Neural progenitor cell (in vitro differentiated cells): ENCODE measurements at places on chromosomes 3 and 15.

DNA sequence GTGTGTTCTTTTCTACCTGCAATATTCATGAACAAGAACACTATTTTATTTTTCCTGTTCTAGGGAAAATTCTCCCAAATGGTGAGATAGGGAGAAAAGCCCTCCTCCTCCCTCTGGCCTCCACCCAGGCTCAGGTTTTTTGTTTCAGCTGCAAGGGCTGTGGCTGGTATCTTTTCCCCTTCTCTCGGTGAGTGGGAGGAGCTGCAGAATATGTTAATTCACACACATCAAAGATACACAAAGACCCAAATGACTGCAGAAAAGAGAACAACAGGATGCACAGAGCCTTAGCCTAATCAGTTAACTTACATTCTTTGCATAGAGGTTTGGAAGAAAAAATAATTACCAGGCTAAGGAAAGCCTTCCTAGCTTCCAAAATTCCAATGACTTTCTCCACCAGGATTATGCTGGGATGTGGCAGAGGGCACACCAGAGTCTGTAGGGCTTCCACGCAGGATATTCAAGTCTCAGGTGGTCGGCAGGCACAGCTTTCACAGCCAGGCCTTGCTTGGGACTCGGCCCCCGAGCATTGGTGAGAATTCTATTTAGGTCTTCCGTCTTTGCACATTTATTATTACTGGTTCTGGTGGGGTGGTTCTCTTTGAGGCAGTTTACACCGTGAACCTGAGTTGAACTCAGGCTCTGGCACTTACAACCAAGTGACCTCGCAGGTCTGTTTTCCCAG lies 64.9 kb downstream of the ABHD5 start:
- DNase-seq = no peak

DNA sequence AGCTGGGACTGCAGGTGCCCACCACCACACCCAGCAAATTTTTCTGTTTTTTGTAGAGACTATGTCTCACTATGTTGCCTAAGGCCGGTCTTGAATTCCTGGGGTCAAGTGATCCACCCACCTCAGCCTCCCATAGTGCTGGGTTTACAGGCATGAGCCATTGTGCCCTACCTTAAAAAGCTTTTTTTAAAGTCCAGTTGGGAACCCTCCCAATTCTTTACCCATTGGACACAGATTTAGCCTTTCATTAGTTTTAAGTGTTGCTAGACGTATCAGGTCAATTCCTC lies 1.7 kb upstream of the DENND4A start:
- DNase-seq = no peak

DNA sequence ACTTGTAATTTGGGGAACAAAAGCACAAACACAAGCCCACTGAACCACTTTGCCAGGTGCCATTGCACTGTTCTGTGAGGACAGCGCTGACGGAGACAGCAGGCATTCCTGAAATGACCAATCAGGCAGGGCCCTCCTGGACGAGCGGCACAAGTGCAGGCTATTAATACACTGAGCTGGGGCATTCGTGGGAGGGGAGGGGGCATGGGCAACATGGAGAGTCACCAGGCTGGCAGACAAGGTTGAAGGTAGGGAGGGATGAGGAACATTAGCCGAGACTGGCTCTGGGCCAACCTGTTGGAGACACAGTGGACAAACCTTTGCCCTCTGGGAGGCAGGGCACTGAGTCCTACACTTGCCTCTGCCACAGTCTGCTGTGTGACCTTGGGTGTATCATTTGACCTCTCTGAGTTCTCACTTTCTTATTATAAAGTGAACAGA lies 45.6 kb downstream of the NOX5 start:
- peak; percentile 40 for DNase-seq

DNA sequence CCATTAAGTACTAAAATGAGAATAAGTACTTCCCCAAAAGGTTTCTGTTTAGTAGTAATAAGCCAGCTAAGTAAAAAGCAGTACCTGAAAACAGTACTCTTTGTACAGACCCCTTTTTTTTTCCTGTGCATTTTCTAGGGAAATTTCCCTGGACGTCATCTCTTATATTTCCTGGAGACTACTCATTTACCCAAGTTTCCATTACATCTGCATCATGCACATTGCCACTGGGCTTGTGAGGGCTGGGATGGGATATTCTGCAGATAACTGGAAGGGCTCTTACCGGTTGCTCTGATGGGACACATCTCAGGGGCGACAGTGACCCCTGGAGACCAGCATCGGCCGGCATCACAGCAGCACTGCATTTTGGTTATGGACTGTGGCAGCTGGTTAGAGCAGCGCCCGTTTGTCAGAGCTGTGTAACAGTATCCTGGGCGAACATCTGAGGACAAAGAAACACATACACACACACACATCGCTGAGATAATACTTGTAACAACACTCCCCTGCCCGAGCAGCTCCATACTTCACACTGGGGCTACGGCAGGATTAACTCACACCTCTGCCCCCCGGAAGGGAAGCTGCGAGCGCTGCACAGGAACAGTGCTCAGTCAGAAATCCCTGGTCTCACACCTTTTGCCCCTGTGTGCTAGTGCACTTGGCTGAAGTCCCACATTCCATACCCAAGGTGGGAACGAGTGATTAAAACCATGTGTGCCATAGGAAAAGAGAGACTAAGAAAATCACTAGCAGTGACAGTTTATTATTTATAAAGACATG lies 124.9 kb downstream of the FBN1 start:
- peak; percentile 17 for DNase-seq

- no peak for DNase-seq
Measured at GRCh38 chr3:114005481-114005880, 50.8 kb downstream of the CCDC191 start.

GRCh38 chr15:32959077-32959476 lies 235.4 kb downstream of the FMN1 start:
- DNase-seq = no peak

DNA sequence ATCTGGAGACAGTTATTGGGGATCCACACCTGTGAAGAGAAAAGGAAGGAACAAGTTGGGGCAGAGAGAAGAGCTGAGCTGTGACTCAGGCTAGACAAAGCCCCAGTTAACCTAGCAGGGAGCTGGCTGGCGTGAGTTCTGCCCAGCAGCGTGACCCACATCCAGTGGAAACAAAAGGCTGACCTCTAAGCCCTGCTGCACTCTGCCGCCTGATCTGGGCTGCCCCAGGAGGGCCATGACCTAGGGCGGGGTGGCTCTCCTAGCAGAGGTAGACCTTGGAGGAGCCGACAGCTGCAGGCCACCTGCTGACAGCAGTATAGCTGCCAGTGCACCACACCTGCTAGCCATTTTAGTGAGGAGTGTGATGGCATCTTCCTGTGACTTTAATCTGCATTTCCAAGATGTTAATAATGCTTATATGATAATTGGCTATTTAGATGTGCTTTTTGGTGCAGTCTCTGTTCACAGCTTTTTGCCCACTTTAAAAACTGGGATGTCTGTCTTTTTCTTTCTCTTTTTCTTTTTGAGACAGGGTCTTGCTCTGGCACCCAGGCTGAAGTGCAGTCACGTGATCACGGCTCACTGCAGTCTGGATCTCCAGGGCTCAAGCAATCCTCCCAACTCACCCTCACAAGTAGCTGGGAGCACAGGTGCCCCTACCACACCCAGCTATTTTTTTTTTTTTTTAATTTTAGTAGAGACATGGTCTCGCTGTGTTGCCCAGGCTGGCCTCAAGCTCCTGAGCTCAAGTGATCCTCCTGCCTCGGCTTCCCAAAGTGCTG lies 78.1 kb downstream of the LSM3 start:
- DNase-seq = peak; percentile 58

GRCh38 chr15:57655053-57655452 lies 51.5 kb upstream of the POLR2M start:
- DNase-seq = no peak

- no peak for DNase-seq
Measured at GRCh38 chr15:77029166-77030047, 34.5 kb downstream of the PSTPIP1 start.

DNA sequence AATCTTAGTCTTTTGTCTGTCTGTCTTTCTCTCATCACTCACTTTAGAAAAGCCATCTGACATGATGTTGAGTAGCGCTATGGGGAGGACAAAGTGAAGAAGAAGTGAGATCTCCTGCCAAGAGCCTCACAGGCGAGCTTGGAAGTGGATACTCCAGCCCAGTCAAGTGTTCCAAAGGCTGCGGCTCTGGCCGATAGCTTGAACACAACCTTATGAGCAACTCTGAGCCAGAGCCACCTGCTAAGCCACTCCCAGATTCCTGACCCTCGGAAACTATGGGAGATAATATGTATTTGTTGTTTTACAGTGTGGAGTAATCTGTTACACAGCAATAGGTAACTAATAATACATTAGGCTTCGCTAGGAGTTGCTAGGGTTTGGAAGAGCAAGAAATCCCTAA lies 76.2 kb downstream of the MB21D2 start:
- no peak for DNase-seq

- no peak for DNase-seq
Measured at GRCh38 chr3:114675104-114675503, 381.3 kb downstream of the TIGIT start.

- DNase-seq = no peak
Measured at GRCh38 chr15:44541282-44541958, 4.5 kb downstream of the EIF3J start.

DNA sequence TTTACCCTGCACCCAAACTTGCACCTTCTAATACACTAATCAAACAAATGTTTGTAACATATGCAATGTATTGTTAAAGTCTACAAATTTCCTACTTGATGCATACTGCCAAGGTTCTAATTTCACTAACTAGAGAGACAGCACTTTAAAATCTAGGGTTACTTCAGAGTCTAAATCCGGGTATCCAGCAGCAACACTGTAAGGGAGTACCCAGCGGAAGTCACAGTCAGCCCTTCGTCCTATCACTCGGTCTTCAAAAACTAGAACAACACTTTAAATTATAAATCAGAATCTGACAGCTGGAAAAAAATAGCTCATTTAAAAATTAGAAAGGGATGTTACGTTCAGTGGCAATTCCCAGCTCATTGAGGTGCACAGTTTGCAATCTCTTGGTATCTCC lies 8.3 kb downstream of the TNIK start:
- DNase-seq = no peak

DNA sequence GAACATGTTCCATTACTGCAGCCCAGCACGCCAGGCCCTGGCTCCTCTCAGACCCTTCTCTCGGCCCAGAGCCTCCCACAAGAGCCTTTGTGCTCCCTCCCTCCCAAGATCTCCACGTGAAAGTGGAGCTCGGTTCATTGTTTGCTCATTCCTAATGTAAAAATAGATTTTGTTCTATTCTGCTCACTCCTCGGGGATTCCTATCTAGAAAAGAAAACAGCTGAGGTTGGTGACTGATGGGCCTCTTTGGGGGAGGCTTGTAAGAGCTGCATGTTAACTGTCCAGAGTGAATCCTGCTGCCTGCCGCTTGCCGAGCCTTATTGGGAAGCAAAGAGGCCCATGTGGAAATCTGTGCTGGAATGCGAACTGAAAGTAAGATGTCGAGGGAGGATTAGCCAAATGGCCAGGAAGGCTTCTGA lies 267.1 kb downstream of the LRTM1 start:
- peak; percentile 57 for DNase-seq

GRCh38 chr3:146164971-146165769 lies 4.2 kb upstream of the PLOD2 start:
- no peak for DNase-seq

DNA sequence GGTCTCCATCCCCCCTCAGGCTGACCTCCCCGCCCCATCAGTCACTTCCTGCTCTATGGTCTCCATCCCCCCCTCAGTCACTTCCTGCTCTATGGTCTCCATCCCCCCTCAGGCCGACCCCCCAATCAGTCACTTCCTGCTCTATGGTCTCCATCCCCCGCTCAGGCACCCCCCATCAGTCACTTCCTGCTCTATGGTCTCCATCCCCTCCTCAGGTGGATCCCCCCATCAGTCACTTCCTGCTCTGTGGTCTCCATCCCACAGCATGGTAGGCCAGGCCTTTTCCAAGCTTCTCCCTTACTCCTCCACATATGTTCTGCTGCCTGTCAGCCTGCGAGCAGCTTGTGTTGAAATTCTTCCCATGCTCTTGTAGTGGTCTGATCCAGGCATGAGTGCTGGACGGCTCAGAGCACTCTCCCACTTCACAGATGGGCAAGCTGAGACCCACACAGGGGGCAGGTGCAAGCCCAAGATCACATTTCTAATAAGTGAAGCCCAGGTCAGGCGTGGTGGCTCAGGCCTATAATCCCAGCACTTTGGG lies 36.8 kb downstream of the BDH1 start:
- DNase-seq = no peak

DNA sequence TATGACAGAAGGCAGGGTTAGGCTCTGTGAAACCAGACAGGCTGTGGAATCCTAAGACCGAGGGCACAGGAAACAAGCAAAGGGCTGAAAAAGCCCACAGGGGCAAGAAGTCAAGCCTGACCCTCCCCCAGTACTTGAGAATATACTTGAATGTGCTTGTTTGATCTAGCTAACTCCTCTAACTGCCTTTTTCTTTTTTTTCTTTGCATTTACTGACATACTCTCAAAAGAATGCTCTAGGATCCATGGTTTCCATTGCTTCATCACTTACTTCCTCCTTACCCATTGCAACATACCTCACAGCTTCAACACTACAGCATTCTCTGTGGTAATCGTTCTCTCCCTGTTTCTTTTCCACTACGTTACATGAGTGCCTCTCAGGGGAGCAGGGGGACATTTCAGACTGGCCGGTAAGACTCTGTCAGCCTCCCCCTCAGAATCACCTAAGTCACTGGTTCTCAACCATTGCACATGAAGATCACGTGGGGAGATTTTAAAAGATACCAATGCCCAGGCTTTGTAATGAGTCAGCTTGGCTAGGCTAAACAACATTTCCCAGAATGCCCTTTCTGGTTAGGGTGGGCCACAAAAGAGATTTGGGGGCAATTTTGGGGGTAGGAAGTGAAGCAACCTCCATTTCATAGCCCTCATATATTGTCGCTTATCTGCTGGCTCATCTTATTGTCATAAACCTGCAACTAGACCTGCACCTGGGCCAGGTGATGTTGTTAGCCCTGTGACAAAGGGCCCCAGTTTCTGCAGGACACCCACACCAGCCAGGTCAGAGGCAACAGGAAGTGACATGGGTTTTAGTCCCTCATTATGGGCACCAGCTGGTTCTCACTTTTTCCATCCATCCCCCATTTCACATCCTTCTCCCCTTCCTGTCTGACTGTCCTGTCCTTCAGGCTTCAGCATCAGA lies 24.6 kb upstream of the RSL24D1 start:
- no peak for DNase-seq

GRCh38 chr3:56785499-56785898 lies 16.2 kb downstream of the ARHGEF3 start:
- DNase-seq = no peak

DNA sequence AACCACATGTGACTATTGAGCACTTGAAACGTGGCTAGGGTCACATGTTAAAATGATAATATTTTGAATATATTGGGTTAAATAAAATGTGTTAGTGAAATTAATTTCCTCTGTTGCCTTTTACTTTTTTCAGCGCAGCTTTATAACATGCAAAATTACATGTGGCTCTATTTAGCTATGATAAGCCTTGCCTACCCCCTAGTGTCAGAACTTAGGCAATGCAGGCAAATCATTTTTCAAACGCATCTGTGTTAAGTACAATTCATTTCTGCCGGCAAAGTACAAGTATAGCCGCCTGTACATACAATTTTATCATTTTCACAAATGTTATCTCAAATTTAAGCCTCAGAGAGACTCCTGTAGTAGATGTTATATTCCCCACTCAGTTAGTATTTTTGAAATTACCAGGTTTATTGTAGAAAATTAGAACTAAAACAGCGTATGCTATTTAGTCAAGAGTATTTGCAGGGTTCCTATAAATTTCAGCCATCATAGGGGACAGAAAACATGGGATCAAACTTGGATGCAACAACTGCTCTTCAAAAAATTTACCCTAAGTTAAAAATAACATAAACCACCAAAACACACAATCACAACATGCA lies 56.1 kb downstream of the TAFA4 start:
- peak; percentile 67 for DNase-seq

- DNase-seq = no peak
Measured at GRCh38 chr3:56751056-56751707, 50.6 kb downstream of the ARHGEF3 start.
